ENCODE measurements at places on chromosomes 3 and 15.

GRCh38 chr3:48477959-48478520, 25.9 kb downstream of the SHISA5 start:
- DNase-seq, result no peak

DNA sequence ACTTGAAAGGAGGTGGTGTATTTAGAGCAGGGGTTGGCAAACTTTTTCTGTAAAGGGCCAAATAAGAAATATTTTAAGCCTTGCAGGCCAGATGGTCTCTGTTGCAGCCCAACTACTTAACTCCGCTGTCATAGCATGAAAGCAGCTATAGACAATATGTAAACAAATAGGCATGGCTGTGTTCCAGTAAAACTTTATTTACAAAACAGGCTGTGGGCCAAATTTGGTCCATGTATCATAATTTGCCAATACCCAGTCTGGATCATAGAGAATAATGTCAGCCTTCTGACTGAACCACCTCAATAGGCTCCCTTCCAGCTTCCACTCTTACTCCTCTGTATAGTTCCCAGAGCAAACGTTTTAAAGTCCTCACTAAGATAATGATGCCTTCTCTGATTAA, 638.8 kb upstream of the CFAP20DC start:
- no peak for DNase-seq

- no peak for DNase-seq
Measured at GRCh38 chr3:114496874-114497273, 203.0 kb downstream of the TIGIT start.

GRCh38 chr15:50123861-50124557, 5.0 kb upstream of the ATP8B4 start:
- DNase-seq, result no peak

DNA sequence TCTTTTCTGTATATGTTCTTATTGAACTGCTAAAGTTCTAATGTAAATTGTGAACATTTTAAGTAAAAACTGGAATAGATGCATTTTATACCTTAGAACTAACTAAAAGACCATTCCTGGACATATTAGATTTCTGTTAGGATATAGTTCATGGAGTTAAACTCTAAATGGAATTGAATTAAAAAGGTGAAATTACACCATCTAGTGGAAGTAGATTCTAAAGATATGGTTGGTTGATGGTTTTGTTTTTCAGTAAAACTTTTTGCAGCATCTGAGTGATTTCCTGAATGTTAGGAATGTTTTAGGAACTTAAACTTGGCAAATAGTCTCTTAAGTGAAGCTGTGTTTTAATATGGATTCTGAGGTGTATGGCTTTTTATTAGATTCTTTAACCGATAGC, 96.8 kb downstream of the SLMAP start:
- DNase-seq, result no peak

GRCh38 chr3:69409831-69410230, 23.9 kb upstream of the FRMD4B start:
- no peak for DNase-seq

DNA sequence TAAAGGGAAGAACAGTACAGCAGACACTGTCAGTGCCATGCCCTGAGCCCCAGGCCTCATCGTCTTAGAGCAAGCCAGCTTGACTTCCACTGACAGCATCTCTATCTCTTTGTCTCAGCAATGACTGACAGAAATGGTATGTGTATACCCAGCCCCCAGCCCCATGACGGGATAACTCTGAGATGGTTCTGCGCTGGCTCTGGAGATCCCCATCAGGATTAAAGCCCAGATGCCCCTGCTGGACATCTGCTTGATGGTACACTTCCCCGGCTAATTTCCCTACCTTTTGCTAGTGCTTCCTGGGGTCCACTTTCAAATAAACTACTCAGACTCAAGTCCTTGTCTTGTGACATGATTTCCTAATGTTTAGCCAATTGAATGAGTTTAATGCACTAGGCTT, 7.6 kb downstream of the NMNAT3 start:
- no peak for DNase-seq

- DNase-seq, result no peak
Measured at GRCh38 chr3:60266444-60266843, 984.8 kb downstream of the FHIT start.

DNA sequence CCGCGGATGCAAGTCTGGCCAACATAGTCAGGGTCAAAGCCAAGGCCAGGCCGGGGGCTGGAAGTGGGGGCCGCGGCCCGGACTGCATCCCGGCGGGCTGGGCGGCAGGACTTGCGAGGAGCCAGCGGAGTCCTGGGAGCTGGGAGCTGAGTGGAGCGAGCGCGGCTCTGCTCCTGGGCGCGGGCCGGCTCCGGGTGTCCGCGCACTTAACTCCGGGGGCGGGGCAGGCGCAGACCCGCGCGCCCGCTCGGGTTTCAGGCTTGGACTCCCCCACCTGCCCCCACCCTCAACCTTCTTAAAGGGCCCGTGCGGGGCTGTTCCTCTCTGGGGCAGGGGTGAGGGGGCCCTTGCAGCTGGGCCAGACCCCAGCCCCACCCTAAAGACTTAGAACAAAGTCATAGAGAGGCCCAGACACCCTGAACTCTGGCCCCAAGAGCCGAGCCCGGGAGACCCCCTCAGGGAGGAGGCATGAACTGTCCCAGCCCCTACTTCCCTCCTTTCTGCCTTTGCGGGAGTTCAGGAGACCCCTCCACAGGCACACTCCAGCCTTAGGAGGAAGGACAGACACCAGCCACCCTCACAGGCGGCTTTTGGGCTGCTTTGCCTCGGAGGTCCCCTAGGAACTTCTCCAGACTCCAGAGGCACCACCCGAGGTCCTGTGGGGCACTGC, at the start of gene CSPG4:
CSPG4 (minus strand) TSS at position 181 of the 670 bp plus-strand sequence; CDS start at position 88, 93 bp downstream.
- DNase-seq, result no peak

DNA sequence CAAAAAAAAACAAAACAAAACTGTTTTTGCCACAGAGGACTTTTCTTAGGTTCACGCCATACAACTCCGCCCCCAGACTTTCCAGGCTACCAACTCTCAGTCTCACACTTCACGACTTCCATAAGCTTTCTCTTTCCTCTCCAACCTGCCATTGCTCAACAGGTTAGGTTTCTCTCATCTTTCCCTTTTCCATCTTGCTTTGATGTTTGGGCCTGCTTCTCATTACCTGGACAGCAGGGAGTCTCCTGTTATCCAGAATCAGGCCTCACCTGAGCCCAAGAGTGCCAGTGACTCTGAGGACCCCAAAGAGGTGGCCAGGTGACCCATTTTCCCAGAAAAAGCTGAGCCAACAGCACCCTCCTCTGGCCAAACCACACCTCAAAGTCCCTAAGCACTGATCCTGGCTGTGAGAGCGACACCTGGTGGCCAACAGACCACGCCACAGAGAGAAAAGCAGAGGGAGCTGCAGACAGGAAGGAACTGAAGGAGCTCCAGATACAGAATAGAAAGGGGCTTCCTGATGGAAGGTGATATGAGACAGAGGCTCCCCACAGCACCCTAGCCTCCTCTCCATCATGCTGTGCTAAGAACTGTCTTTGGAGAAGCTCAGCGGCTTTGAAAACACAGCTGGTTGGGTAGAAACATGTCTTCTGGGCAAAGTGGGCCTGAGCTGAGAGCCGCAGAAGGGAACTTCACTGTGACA, 4.0 kb downstream of the CCDC51 start:
- peak; percentile 92 for DNase-seq

DNA sequence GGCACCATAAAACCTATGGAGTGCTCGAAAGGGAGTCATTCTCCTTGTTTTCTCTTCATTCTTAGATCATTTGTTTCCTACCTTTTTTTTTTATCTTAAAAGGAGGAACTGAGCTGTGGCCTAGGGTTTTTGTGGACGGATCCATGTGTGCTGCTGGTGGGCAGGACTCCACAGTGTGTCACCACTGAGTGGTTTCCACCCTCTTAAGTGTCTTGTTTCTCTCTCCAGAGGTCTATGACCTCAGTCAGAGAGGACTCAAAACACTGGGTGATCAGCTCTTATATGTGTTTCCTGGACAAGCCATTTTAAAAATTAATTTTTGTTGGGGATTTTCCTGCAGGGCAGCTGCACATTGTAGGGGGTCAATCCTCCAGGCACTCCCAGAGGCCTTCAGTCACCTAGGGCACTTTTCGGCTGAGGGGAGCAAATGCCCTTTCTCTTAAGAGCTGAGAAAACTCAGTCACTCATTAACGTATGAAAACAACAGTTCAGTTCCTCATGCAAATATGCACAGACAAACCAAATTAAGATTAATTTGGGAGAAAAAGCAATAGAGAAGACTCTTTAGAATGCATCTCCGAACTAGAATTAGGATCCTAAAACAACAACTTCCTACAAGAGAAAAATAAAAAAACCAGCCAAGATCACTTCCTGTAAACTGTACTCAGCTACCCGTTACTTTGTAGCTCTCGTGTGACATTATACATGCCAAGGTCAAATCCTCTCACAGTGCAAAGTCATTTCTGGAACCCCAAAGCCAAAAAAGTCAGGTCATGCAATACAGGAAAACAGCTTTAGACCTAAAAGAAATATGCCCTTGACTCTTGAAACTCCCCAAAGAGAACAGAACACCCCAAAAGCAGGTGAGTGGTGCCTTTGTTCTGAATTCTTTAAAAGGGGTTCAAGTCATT, 27.6 kb upstream of the FAM3D start:
- no peak for DNase-seq

DNA sequence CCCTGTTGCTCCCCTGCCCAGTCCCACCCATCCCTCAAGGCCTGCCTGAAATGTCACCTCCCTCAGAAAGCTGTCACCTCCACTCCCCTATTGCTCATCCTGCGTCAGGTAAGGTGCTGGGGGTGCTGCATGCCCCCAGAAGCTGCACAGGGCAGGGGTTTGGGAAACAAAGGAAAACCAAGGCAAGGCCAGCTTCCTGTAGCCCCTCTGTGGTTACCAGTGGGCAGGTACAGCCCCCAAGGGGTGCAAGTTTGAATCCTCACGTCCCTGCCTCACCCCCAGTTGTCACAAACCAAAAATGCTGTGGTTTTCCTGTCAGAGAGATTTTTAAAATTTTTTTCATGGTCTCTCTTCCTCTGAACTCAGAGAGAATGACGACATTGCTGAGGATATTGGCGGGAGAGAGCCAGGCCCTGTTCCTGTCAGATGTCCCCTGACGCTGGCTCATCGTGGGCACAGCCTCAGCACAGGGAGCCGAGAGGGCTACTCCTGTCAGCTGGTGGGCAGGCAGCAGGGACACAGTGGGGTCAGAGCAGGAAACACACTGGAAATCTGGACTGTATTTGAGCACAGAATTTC, 27.0 kb downstream of the PSTPIP1 start:
- DNase-seq, result no peak

GRCh38 chr15:71373917-71374316, 258.6 kb downstream of the THSD4 start:
- no peak for DNase-seq

DNA sequence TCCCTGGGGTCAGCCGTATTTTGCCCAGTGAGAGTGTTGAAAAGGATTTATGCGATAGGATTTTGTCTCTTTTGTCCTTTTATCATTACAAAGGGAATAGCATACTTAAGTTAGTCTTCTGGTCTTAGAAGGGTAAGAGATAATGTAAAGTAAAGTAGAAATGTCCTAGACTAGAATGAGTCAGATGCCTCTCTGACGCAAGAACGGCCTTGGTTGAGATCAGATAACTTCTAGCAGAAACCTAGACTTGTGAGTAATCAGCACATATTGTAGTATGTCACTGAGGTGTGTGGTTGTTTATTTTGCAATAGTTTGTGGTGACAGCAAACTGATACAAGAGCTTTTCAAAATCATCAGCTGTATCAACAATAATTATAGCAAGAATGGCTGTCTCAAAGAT, 866.1 kb downstream of the NSUN3 start:
- DNase-seq, result no peak

DNA sequence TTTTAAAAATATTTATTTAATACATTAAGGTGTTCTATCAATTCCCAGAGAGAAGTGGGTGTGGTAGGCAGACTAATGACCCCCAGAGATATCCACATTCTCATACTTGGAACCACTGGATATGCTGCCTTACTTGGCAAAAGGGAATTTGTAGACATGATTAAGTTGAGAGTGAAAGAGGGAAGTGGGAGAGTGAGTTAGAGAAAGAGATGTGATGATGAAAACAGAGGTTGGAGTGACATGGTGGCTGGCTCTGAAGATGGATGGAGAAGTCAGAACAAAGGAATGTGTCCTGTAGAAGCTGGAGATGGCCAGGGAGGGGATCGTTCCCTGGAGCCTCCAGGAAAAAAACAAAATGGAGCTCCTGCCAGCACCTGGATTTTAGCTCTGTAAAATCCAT, 32.0 kb downstream of the TNFAIP8L3 start:
- no peak for DNase-seq

DNA sequence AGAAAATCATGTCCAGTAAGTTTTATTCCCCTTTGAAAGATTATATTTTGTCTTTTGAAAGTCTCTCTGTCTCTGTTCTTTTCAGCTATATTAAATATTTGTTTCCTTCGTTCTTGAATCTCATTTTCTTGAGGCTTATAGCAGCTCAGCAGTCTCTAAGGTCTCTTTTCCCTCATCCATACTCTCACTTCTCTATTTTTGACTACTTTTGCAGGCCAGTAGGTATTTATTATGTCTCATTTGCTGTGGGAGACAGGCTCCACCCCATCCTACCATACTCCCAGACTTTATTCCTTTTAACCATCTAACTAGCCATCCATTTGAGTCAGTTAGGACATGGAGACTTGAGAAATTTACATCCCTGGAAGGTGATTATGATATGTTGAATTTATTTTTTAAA, 71.0 kb downstream of the FILIP1L start:
- DNase-seq, result no peak

DNA sequence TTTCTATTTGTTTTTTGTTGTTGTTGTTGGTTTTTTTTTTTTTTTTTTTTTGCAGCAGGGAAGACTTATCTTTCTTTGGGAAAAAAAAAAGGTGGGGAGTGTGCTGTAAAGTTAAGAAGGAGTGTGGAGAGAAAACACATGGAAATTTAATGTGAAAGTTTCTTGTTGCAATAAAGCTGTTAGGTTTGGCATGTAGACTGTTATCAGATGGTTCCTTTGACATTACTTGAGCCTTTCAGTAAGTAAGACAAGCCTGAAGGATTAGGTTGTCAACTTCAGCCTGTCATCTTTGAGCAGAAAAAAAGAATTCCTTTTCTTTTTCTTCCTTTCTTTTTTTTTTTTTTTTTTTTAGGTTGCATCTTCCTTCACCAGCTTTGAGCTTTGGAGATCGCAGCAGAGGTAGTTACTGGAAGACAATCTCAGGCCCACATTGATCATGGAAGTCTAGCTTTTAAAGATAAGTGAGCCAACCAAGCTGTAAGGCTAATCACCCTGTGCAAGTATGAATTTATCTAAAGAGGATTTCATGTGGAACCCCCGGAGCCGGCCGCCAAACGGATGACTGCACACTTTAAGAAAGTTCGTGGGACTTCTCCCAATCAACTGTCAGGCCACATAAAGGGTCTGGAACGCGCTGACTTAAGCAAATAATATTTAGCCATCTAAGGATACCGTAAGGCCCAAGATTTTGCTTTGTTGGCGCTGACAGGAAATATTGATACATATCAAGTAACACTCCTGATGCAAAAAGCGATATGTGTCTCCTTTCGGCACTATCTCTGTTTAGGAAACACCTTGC, 1040.1 kb upstream of the NR2F2 start:
- no peak for DNase-seq

GRCh38 chr3:4884888-4885287, 94.3 kb upstream of the BHLHE40 start:
- no peak for DNase-seq

- DNase-seq, result no peak
Measured at GRCh38 chr3:40337136-40338108, 27.9 kb downstream of the EIF1B start.

GRCh38 chr3:50299929-50300680, 900 bp upstream of the HYAL3 start:
- DNase-seq, result no peak
